Skin of body (tissue), 3 donors: ENCODE measurements at places on chromosomes 5 and 9. TPM values are rescaled to one million over a fixed set of nuclear protein-coding genes. Genes with fewer than 3 reads are reported as not detected.

Gene MEF2C
- total RNA-seq: 125 TPM

Gene CCDC180
- total RNA-seq: 16.1 TPM

Gene TRIM32
- 12.3 TPM for total RNA-seq

Gene NAIF1
- total RNA-seq: 4.7 TPM

Gene PAX5
- 0.30 TPM for total RNA-seq

Gene ZBTB6
- total RNA-seq: 23.5 TPM

Gene C5orf52
- not detected for total RNA-seq

Gene NR4A3
- 5.4 TPM for total RNA-seq

Gene SHROOM1
- 1.2 TPM for total RNA-seq

Gene ATG10
- 10.2 TPM for total RNA-seq

Gene ADGRD2
- not detected for total RNA-seq

Gene ANKRD20A1
- total RNA-seq: 0.89 TPM

Gene PCDHB15
- total RNA-seq: 3.6 TPM

Gene ZFP37
- 5.5 TPM for total RNA-seq

- DNase-seq: no peak
These were observed 11.1 kb downstream of the LHFPL2 start for GRCh38 chr5:78637468-78637867.

- no peak for DNase-seq
These were observed 325.6 kb downstream of the TRPM3 start for GRCh38 chr9:70795841-70796240.

DNA sequence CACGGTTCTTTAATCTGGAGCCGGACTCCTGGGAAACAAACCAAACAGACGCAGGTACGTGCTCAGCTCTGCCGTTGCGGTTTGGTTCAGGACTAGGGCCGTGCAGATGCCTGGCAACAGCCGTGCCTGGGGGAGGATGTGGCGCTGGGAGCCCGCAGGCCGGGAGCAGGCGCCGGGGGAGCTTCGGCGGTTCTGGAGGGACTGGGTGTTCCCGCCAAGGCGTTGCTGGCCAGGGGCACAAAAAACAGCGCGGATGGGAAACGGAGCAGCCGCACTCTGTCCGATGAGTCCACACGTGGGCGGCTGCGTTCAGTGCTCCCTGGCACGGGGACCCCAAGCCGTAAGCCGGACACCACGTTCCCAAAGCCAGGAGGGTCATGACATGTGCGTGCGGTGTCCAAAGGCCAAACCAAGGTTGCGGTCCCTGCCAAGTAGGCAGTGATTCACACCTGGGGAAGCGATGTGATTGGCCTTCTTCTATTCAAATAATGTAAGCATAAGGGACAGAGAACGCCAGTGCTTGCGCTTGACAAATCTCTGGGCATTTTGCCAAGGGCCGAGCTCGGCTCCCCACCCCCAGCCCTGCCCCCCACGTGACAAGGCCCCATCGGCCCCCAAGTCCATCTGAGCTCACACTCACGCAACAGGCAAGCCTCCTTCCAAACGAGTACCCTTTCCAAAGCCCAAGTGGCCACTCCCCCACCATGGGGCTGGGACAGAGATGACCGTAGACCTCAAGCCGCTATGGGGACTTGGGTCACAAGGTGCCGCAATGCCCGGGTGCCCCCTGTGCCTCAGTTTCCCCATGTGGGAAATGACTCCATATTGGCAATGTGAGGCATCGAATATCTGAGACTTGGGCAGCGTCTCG, 49.7 kb upstream of the NKD2 start:
- no peak for DNase-seq

DNA sequence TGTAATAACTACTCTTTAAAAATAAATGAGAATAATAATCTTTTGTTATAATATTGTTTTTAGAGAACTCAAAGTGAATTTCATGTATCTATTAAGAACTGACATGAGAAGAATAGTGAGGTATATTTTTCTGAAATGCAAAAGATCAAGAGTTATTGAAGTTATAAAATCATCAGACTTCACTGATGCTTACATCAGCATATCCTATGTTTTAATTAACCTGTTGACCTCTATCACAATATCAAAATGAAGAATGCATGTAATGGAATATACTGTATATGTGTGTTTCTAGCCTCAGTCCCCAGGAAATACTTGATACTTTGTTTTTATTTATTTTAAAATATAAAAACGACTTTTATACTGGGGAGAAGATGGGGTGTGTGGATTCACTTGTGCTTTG, 533.1 kb downstream of the KCTD16 start:
- no peak for DNase-seq

- DNase-seq: peak; percentile 36
These were observed 207.9 kb upstream of the SLC27A6 start for GRCh38 chr5:128757196-128757959.

- DNase-seq: no peak
These were observed 11.4 kb upstream of the MACIR start for GRCh38 chr5:103247118-103247517.

DNA sequence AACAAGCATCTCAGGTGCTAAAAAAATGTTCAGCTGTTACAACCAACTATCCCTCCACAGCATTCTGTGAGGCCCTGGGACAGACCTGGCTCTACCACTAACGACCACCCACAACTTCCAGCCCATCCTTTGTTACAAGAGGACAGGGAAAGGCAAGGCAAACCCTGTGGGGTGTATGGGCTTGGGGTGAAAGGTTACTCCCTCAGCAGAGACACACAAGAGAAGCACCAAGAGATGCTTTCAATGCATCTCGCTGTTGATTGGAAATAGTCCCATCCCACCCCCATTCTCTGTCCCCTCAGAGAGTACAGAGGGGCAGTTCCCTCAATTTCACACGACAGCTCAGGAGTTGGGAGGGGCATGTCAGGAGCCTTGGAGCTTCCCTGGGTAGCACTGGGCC, 234.1 kb downstream of the CAAP1 start:
- DNase-seq: no peak

GRCh38 chr9:120383999-120384924, 195.7 kb downstream of the CDK5RAP2 start:
- no peak for DNase-seq

DNA sequence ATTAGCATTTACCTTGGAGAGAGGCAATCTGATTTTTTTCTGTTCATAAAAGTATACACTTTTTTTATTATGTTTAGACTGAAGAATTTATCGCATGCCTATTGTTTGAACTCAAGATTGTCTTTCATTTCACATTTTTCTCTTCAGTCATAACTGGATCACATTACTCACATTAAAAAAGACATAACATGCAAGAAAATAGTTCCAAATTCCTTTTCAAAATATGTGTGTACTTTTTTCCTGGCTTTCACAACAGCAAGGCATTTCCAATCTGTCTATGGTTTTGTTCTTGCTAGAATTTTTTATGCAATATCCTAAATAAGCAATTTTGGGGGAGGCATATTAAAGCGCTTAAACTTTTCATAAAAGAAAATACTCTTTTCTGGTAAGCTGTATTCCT, 21.2 kb downstream of the FTMT start:
- DNase-seq: peak; percentile 1

- DNase-seq: no peak
These were observed 934.7 kb downstream of the CDH12 start for GRCh38 chr5:21918451-21918850.

- DNase-seq: no peak
These were observed 40.2 kb downstream of the NTNG2 start for GRCh38 chr9:132201780-132202703.

DNA sequence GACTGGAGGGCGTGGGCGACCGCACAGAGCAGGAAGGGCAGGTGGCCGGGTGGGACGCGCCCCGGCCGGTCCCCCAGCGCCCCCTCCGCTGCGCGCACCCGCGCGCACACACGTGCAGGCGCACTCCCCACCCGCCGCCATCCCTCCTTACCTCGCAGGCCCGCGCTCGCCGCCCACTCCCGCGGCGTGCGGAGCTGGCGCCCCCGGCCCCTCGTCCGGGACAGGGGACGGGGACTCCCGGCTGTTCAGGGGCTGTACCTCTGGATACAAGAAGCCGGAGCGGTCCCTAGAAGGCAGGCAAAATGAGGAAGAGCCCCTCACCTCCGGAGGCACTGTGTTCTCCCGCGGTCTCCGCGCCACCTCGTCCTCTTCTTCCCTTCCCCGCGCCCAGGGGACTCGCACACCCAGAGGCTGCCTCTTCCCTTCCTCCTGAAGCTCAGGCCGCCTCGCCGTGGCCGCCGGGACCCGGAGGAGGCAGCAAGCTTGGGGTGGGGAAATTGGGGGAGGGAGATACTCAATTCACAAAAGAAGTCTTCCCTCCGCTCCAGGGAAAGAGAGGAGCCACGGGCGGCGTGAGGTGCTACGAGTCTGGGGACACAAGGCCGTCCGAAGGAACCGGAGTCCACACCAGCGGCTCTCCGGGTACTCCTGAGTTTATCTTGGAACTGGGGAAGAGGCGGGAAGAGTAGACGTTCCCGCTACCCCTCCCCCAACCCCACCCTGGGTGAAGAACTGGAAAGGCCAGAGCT, 1.4 kb upstream of the GABRB2 start:
- no peak for DNase-seq

- no peak for DNase-seq
These were observed 26.0 kb downstream of the SLC31A2 start for GRCh38 chr9:113176803-113177202.

- peak; percentile 90 for DNase-seq
These were observed 430.9 kb downstream of the DMAC1 start for GRCh38 chr9:7368410-7369292.

- DNase-seq: no peak
These were observed 14.9 kb downstream of the TRIM7 start for GRCh38 chr5:181189962-181190710.

GRCh38 chr9:116100711-116101121, 52.9 kb upstream of the PAPPA start:
- no peak for DNase-seq

- DNase-seq: peak; percentile 89
These were observed at the start of gene DPM2 for GRCh38 chr9:127937388-127938297. Gene DPM2 (minus strand): TSS chr9:127937854. CDS start chr9:127937820, 34 bp downstream.

GRCh38 chr5:136132087-136132486, 558 bp upstream of the SMAD5 start:
- no peak for DNase-seq

DNA sequence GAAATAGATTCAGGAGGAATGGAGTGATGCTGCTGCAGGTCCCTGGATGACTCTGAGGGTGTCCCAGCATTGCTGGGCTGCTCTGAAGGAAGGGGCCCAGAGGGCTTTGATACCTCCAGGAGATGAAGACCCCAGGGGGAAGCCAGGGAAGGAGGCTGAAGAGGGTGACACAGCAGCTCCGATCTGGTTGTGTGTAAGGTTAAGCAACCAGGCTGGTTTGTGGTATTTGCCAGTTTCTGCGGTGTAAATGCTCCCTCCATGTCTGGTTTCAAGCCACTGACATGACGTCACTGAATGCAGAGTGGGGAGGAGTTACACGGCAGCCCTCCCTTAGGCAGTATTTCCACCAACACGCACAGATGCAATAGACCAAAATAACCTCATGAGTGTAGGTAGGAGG, 40.0 kb upstream of the ORM1 start:
- DNase-seq: peak; percentile 48

GRCh38 chr9:88460587-88461332, 72.5 kb downstream of the SPIN1 start:
- DNase-seq: no peak

DNA sequence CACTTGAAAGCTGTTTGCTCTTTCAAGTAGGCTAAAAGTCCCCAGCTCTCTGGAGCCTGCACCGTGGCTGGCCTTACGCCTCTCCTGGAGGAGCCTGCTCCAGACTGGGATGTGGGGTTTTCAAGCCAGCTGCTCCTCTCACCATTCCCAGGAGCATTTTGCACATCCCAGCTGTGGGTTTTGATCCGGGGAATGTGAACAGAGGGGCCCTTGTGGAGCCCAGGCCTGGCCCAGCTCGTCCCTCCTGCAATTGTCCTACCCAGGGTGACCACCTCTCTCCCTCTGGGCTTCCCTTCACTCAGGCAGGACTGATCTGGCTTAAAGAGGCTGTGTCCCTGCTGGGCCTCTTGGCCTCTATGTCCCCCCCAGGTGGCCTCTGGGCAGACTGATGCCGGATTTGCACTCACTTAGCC, 32.5 kb upstream of the TIFAB start:
- DNase-seq: no peak

GRCh38 chr5:82489683-82490082, 211.5 kb upstream of the RPS23 start:
- no peak for DNase-seq

DNA sequence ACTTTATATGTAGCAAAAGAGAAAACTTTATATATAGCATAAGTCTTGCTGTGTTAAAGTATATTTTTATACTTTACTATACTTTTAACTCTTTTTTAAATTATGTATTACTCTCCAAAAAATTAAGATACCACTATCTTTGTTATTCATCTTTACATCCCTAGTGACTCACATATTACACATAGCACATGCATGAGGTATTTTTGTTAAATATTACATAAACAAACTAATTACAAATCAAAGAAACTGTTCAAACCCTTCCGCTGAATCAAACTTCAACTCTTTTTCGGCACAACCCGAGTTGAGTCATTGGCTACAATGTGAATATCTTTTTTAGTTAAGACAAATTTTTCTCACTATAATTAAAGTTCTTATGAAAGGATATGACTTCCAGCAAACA, 32.1 kb downstream of the NADK2 start:
- no peak for DNase-seq

- no peak for DNase-seq
These were observed 49.2 kb upstream of the CTNNAL1 start for GRCh38 chr9:109062543-109062942.
